ENCODE measurements at places on chromosomes 6 and 20. TPM values are rescaled to one million over a fixed set of nuclear protein-coding genes. Genes with fewer than 3 reads are reported as not detected.

GRCh38 chr6:63887002-63887751 lies 251.6 kb downstream of the PHF3 start:
- no peak for DNase-seq

DNA sequence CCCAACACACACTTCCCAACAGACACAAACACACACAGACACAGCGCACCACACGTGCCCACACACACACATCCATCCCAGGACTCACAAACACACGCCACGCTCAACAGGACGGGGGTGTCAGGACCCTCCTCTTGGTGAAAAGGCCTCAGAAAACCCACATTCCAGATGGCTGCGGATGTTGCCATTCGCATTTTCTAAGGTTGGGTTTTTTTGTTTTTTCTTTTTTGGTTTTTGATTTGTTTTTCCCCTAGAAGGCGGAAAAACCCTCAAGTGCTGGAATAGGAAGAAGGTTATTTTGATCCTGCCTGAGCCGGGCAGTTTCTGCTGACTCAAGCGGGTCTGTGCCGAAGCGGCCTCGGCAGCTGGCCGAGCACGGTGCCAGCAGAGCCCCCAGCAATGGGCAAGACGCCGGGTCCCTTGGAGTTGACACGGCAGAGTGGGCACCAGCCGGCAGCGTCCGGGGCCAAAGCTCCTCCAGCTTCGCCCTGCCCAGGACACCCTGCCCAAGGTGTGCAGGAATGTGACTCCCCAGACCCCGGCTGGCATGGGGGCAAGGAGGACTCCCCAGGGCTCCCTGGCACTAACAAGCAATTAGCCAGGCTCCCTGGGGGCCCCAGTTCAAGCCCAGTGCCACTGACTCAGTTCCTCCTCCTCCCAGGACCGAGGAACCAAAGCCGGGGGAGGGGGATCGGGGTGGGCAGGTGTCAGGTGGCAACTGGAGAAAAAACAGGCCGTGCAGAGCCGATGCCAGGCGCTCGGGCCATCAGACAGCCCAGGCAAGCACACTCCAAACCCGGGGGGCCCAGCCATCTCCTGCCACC lies 40.9 kb upstream of the ZBP1 start:
- DNase-seq = no peak

GRCh38 chr6:166739976-166740318 lies 112.9 kb upstream of the RPS6KA2 start:
- no peak for DNase-seq

DNA sequence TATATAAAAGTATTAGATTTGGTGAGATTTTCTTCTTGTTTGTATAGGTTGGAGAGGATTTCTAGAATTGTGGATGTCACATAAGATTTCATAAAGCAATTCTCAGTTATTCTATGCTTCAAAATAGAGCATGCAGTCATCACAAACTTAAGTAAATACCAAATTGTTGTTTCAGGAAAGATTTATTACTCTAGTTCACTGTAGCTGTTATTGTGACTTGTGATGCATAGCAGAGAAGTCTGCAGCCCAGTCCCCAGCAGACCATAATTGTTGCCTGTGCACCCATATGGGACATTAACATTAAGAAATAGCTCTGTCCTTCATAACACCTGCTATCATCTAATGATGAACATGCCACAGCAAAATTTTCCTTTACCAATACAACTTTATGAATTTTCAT lies 228.0 kb upstream of the FAM83B start:
- DNase-seq = no peak

The APCDD1L gene
- 13.7 TPM for polyA plus RNA-seq

The RUNX2 gene
- polyA plus RNA-seq = 2.9 TPM

GRCh38 chr6:45590226-45590625 lies 212.5 kb upstream of the SUPT3H start:
- no peak for DNase-seq

DNA sequence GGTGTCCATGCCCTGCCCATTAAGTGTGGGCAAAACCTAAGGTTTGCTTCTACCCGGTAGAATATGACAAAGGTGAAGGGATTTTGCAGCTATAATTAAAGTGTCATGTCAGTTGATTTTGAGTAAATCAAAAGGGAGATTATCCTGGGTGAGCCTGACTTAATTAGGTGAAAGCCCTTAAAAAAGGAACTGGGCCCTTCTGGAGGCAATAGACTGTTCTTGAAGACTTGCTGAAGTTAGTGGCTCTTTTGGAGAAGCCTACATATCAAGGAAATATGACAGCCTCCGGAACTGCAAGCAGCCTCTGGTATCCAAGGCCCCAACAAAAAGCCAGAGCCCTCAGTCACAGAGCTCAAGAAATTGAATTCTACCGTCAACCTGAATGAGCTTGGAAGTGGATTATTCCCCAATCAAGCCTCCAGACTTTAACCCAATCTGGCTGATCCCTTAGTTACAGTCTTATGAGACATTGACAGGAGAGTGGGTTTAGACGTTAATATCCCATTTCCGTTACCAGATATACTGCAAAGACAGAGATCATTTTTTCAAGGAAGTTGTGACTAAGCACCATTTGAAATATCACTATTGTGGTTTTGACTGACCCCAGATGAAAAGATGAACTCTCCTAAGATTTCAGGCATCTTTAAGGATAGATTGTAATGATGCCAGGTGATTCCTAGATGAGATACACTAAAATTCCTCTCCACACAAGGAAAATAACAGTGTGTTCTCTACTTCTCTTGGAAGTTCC lies 303.4 kb downstream of the PLCB1 start:
- no peak for DNase-seq

GRCh38 chr20:63656451-63656850 lies 1.7 kb upstream of the RTEL1 start:
- DNase-seq = no peak

The WASF1 gene
- polyA plus RNA-seq = 47.1 TPM

- DNase-seq = no peak
These were observed 46.9 kb upstream of the ARMC2 start for GRCh38 chr6:108801366-108801765.

The RAB44 gene
- 0.08 TPM for polyA plus RNA-seq

DNA sequence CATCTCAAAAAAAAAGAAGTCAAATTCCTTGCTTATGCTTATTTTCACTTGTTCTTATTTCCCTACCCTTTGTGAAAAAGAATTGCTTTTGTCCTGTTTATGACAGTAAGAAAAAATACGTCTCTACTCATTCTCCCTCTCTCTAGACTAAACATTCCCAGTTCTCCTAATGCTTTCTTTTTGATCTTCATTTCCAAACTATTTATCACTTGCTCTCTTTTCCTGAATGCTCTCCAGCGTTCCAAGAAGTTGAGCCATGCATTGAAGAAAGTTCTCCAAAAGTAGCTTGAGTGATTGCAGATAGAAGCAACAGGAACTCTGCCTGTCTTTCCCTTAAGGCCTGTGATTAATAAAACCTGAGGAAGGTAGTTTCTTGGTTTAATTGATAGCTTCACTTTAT lies 53.1 kb upstream of the TMEM170B start:
- DNase-seq = no peak

- no peak for DNase-seq
These were observed 6.7 kb upstream of the CST9 start for GRCh38 chr20:23612396-23612795.

- DNase-seq = no peak
These were observed 909 bp upstream of the NUDT3 start for GRCh38 chr6:34393191-34393965.

The MEP1A gene
- polyA plus RNA-seq = not detected

- DNase-seq = no peak
These were observed 150.4 kb downstream of the BTBD3 start for GRCh38 chr20:12068121-12068520.

- no peak for DNase-seq
These were observed 36.1 kb downstream of the BLOC1S5 start for GRCh38 chr6:8027965-8028651.

DNA sequence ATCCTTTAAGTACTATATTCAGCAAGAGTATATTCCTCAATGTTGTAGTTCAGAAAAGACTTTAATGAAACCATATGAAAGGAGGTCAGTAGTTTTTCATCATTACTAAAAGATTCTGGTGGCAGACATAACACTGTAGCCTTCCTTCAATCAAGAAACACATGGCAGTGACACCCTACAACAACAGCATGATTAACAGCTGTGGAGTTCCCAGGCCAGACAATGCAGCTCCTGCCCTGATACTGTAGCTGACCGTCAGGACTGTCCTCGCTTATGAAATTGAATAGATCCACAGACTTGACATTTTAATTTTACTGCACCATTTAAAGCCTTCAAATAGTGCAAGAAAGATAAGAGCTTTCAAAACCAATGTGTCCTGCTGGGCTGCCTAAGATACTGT lies 43.6 kb downstream of the USP45 start:
- DNase-seq = no peak

GRCh38 chr6:158418501-158418900 lies 106.2 kb downstream of the TULP4 start:
- no peak for DNase-seq

The PRPH2 gene
- polyA plus RNA-seq = 4.3 TPM

Measured in right renal pelvis (tissue), 4 donors.